Activated T-helper 1 cell treated with anti-CD3 and anti-CD28 coated beads, Interleukin-2, amount 50 U/mL, for 16 hours (primary cell): ENCODE measurements at places on chromosomes 3 and 15.

- DNase-seq, result no peak
These were observed 370.0 kb upstream of the FRG2C start for GRCh38 chr3:75294124-75294523.

GRCh38 chr3:55567615-55568014, 80.5 kb upstream of the WNT5A start:
- DNase-seq, result no peak

DNA sequence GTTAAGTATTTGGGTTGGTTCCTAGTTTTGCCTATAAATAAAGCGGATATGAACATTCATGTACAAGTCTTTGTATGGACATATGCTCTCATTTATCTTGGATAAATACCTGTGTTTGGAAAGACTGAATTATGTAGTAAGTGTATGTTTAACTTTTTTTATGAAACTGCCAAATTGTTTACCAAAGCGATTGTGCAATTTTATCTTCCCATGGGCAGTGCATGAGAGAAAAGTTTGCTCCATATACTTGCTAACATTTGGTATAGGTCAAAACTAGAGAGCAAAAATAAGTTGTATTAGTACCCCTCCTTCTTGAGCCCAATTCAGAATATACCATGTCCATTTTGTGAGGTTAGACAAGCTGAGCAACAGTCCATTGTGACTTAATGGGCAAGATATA, 502.6 kb downstream of the SQOR start:
- DNase-seq, result no peak

DNA sequence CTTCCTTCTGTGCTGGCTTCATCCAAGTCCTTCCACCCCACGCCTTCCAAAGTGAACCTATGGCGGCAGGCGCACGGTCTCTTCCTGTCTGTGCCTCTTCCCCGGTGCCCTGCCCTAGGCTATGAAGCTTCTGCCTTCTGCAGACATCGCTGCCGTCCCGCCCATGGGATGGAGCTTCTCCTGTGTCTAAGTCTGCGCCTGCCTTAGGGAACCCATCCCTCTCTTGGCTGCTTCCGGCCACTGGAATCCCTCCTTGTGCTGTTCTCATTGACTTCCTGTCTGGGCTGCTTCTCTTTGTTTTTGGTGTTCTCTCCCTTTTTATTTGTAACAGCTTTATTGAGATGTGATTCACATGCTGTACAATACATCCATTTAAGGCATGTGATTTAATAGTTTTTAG, 17.2 kb downstream of the CHCHD6 start:
- DNase-seq, result no peak

DNA sequence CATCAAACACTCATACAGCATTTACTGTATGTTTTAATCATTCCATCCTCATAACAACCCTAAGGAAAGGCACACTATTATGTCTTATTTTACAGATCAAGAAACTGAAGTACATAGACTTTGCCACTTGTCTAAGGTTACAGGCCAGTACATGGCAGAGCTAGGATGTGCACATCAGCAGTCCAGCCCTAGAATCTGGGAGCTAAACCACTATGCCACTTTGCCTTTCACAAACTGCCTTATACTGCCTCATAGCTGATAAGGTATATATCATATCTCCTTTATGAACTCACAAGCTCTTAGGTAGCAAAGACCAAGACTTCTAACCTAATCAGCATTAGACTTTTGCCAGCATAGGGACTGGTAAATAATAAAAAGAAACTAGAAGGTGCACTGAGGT, 49.1 kb downstream of the MYO9A start:
- no peak for DNase-seq

- no peak for DNase-seq
These were observed 202.0 kb downstream of the GHSR start for GRCh38 chr3:172246107-172246844.
